COR-L47 (cell line): ENCODE measurements at places on chromosomes 16 and 17.

DNA sequence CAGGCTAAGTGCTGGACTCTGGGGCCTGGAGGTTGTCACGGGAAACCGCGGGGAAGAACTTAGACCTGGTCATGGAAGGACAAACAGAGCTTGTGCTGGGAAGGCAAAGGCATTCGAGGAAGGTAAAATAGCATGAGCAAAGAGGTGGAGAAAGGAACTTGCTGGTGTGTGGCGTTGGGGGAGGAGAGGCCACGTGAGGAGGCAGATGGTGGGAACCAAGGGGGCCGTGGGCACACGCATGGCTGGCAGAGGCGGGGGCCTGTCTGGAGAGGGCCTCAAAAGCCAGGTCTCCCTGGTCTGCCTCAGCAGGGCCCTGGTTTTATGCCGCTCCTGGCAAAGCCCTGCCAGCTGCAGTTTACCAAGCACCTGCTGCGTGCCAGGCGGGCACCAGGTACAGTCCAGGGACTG, 15.3 kb downstream of the CORO7 start:
- DNase-seq, result no peak

DNA sequence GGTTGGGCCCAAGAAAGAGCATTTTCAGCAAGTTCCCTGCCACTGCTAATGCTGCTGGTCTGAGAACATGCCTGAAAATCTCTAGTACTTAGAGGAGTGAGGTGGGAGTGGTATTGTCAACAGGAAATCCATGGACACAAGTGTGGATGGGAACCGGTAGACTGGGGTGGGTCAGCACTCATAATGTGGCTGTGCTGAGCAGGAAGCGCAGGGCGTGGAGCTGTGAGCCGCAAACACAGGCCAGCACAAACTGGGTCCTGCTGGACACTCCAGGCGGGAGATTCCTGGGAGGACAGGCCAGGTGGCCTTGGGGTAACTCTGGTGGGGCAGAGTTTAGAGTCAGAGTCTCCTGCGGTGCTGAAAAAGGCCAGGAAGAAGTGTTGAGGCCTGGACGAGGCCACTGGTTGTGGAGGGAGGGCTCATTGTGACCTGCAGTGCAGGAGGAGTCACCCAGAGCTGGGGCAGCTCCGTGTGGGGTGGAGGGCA, 62.6 kb downstream of the BANP start:
- no peak for DNase-seq

DNA sequence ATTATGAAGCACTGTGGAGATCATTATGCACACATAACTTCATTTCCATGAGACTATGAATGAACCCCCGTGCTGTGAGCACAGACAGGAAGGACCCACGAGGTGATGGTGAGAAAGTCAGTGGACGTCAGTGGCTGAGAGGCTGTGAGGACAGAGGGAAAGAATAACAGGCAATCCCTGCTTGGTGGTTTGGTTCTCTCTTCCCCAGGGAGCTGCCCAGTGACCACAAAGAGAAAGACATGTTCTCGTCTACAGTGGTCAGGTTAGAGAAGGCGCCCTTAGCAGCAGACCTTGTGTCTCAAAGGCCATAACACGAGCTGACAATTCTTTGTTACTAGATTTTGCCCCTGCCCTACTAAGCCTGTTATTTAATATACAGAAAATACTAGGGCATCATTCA, 609.2 kb downstream of the TOX3 start:
- no peak for DNase-seq

DNA sequence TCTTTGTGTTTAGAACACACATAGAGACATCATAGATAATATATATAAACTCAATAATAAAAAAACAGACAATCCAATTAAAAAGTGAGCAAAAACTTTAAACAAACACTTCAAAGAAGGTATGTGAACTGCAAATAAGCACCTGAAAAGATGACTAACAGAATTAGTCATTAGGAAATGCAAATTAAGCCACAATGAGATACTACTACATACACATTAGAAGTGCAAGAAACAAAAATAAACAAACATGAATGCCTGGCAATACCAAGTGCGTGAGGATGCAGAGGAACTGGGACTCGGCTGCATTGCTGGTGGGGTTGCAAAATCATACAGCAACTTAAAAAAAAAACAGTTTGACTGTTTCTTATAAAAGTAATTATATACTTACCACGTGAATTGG, 799.0 kb downstream of the KCNJ2 start:
- no peak for DNase-seq

DNA sequence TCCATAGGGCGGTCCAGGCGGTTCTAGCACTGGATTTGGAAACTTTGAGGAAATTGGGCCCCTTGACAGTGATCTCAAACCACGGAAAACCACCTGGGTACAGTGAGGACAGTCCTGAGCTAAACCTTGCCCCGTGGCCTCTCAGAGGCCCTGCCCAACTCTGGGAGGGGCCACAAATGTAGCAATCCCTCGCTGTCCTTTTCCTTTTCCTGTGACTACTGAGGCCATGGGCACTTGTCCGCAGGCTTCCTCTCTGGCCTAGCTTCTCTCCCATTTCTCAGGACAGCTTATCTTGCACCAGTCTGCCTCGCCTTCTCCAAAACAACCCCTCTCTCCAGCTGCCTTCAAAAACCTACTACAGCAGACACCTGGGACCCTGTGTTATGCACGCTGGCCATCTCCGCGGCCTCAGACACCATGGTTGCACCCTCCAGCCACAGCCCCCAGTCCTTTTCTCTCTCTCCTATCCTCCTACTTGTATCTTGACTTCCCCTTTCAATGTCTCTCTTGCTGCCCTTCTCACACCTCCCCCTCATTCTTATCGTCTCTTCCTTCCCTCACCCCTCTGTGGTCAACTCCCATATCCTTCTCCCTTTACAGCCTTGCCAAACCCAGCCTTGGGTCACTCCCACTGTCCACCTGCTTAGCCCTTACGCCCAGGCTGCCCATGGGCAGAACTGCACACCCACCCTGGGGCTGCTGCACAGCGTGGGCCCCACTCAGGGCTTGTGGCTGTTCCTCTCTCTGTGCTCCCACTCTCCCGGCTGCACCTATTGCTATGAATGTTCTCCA, 7.6 kb downstream of the SCPEP1 start:
- DNase-seq, result no peak

GRCh38 chr16:53766304-53767016, 62.5 kb downstream of the FTO start:
- no peak for DNase-seq

GRCh38 chr16:88769617-88770460, 15.2 kb downstream of the PIEZO1 start:
- no peak for DNase-seq

DNA sequence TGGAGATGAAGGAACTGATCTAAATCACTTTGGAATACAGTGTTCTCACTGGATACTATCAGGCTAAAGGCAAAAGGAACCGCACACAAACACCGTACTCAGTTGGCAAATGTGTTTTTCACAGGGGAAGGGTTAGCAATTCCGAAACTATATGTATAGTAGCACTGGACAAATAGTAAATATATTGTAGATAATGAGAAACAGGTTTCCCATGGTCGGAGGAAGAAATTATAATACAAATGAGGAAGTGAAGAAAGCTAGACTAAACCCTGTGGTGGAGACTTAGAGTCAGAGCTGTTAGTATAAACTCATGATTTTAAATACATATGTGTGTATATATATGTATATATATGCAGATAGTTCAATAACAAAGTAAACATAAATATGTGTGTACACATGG, 414.1 kb upstream of the SALL1 start:
- DNase-seq, result no peak
